ENCODE measurements at places on chromosomes 16 and 17.

- DNase-seq, result no peak
Measured at GRCh38 chr17:80539022-80539641, 5.5 kb upstream of the RPTOR start.

GRCh38 chr16:65763640-65764305, 602.7 kb upstream of the CDH5 start:
- DNase-seq, result no peak

- DNase-seq, result no peak
Measured at GRCh38 chr17:52524096-52524637, 365.7 kb upstream of the CA10 start.

DNA sequence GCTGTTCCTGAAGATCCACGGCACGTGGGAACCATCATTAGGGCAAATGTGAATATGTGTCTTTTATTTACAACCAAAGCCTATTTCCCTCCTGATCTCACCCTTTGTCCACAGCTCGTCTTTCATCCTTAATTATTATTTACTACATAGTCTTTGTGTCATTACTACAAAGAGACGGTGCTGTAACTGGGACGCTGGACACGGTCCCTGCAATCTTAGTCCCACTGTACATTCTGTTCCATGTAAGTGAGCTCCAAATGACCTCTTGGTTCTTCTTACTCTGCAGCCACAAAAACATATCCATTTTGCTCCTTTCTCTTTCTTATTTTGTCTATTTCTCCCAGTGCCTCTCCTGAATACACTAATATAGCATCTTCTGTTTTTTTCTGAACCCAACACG, 12.7 kb upstream of the KRT23 start:
- DNase-seq, result no peak

GRCh38 chr17:31497994-31498826, 106.7 kb downstream of the RAB11FIP4 start:
- DNase-seq, result no peak

- DNase-seq, result no peak
Measured at GRCh38 chr17:77074681-77075080, 66.1 kb upstream of the SEC14L1 start.

- no peak for DNase-seq
Measured at GRCh38 chr17:66930933-66931332, 33.6 kb upstream of the CACNG4 start.

- DNase-seq, result no peak
Measured at GRCh38 chr17:19569785-19570543, 36.3 kb downstream of the SLC47A1 start.

DNA sequence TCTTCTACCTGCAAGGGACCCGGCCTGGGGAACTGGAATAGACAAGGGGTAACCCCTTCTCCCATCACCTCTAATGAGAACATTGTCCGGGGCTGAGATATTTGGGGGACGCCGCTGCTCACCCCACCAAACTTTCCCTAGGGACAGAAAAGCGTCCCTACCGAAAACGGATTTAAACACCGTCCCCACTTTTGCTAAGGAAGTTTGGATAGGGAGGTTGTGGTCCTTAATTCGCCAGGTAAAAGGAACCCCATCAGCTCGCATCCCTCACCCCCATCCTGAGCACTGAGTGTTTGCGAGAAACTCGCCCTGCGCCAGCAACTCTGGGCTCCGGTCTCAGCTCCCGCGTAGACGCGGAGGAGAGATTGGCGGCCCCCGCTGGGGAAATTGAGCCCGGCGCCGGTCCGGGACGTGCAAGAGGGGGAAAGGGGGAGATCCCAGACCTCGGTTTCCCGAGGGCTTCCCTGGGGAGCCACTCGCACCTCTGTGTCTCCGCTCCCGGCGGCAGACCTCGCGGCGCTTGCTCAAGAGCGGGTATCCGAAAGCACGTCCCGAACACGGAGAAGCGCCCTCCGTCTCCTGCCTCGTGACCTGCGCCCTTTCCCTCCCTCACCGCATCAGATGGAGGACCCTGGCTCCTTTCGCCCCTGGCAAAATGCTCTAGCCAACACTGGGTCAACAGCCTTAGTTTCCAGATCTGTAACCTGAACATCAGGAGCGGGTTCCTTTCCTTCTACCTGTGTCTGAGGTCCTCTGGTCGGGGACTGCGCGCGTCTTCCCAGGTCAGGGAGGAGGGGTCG, 3.1 kb upstream of the SOX9 start:
- no peak for DNase-seq

DNA sequence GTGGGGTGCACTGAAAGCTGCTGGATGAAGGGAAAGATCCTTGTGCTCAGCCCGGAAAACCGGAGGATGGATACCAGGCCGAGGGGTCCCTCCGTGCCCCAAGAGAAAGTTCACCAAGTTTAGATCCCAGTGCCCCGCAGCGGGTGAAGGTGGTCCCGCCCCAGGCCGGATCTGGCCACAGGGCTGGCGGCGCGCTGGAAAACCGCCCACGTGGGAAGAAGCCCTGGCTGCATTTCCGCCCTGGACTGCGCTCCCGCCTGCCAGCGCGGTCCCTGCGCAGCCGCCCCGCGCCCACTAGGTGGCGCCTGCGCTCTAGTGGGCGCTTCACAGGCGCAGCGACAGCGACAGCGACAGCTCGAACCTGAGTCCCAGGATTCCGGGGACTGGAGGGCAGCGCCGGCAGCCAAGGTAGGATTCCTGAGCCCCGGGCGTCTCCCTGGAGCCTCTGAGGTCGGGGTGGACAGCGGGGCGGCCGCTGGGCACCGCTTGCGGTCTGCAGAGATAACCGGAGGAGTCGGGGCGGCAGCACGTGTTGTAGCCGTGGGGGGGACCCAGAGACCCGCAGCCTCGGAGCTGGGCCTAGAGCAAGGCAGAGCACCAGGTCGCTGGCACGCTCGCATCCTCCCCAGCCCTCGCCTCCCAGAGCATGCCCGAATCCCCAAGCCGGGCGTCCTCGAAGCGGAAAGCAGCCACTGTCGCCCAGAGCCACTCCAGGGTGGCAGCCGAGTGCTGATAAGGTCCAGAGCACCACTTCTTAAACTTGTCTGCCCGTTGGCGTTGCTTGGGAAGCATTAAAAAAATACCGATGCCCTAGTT, at the start of gene CHD9:
Gene CHD9 (plus strand): TSS at position 322 of the 816 bp plus-strand sequence. CDS start 101,099 bp downstream, outside the sequence.
- peak; percentile 58 for DNase-seq

GRCh38 chr17:17125136-17126084, 80.7 kb downstream of the PLD6 start:
- DNase-seq, result no peak

- DNase-seq, result no peak
Measured at GRCh38 chr17:12116143-12116542, 95.5 kb downstream of the MAP2K4 start.

DNA sequence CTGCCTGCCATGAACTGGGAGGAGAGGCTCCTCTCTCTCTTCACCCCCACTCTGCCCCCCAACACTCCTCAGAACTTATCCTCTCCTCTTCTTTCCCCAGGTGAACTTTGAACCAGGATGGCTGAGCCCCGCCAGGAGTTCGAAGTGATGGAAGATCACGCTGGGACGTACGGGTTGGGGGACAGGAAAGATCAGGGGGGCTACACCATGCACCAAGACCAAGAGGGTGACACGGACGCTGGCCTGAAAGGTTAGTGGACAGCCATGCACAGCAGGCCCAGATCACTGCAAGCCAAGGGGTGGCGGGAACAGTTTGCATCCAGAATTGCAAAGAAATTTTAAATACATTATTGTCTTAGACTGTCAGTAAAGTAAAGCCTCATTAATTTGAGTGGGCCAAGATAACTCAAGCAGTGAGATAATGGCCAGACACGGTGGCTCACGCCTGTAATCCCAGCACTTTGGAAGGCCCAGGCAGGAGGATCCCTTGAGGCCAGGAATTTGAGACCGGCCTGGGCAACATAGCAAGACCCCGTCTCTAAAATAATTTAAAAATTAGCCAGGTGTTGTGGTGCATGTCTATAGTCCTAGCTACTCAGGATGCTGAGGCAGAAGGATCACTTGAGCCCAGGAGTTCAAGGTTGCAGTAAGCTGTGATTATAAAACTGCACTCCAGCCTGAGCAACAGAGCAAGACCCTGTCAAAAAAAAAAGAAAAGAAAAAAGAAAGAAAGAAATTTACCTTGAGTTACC, 36.7 kb upstream of the STH start:
- DNase-seq, result no peak

- no peak for DNase-seq
Measured at GRCh38 chr17:64787921-64788271, 125.8 kb upstream of the SMURF2 start.

GRCh38 chr17:46032909-46033308, 33.9 kb downstream of the STH start:
- DNase-seq, result no peak

- DNase-seq, result no peak
Measured at GRCh38 chr16:81526199-81526598, 81.6 kb downstream of the CMIP start.

GRCh38 chr17:62825182-62825581, 17.1 kb upstream of the MARCHF10 start:
- no peak for DNase-seq

Measured in activated T-helper 9 cell treated with anti-CD3 and anti-CD28 coated beads, Interleukin-2, amount 50 U/mL, for 16 hours (primary cell).